ENCODE measurements at places on chromosomes 2 and 18.

GRCh38 chr2:112884869-112885505 lies 26.0 kb upstream of the IL37 start:
- peak; percentile 50 for DNase-seq

GRCh38 chr2:25981596-25982272 lies 563 bp downstream of the KIF3C start:
- DNase-seq: no peak

DNA sequence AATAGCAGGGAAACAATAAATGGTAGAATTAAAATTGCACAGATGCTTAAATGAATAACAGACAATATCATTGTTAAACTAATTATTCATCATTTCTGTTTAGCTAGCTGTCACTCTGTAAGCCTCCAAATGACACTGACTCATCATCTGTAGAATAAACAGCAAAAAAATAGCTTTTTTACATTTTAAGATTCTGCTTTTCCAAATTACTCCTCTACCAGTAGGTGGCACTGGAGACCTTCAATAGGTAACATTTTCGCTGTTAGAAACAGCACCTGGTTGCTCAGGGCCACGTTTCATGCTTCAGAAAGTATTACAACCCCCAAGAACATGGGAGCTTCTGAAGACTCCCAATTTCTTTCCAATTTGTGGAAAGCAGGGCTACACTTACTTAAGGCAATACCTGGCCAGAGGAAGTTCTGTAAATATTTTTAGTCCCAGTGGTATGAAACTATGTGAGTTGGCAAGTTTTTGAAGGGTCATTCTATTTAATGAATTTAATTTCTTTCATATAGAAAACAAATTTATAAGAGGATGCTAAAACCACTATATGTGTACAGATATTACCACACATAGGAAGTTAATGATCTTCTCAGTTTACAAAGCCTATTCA lies 45.4 kb downstream of the TTN start:
- DNase-seq: no peak

DNA sequence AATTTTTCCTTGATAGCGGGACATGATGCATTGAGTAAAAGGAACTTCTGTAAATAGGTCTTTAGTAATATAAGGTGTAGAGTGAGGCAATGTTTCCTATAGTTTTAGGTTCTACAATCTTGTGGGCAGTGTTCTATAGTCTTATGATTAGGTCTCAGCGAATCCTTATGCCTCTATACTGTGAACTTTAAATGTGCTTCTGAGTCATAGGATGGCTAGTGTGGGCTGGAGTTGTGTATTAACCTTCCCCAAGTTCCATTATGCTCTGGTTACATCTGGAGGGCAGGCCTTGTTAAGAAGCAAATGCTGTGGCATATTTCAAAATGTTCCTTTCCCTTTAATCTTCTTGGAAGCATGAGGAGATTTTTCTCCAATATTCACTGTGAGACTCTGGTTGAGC lies 73.5 kb downstream of the ROCK2 start:
- DNase-seq: no peak

GRCh38 chr2:190121971-190122370 lies 59.4 kb upstream of the MSTN start:
- no peak for DNase-seq

GRCh38 chr2:88099798-88100488 lies 27.9 kb downstream of the FABP1 start:
- no peak for DNase-seq
